HFFc6 (cell line): ENCODE measurements at places on chromosomes 2 and 18.

GRCh38 chr2:54360055-54360792 is 95.9 kb upstream of the SPTBN1 start:
- DNase-seq: peak; percentile 25

GRCh38 chr2:177551989-177552421 is 159.4 kb downstream of the AGPS start:
- DNase-seq: no peak

GRCh38 chr18:28041366-28041765 is 135.6 kb downstream of the CDH2 start:
- peak; percentile 69 for DNase-seq

DNA sequence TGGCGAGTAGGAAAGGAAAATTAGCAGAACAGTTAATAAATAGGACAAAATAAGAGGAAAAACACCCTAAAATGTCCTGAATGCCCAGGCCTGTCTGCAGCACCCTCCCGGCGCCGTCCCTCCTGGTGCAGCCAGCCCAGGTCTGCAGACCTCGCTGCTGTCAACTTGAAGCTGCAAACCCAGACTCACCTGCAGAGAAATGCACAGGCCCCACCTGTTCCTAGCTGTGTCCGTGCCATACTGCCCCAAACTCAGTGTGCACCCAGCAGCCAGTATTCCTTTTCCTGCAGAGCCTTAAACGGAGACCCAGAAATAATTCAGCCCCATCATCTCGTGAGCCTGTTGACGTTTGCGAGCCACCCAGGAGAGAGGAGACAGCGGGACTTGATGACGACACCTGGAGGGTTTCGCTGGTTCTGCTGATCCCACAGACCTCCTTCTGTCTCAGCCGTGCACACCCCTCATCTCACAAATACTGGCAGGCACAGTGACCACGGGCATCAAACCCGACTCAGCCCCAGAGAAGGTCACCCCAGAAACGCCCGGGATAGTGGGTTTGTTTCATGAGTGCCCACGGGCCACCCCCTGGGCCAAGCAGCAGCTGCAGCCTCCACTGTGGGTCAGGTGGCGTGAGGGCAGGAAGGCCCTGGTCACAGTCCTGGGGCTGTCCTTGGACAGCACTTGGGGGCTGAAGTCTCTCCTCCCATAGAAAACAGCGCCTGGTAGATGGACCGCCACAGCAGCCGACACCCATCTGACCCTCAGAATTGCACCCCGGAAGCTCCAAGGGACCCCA is 239.5 kb upstream of the SALL3 start:
- DNase-seq: no peak

GRCh38 chr2:2178921-2179320 is 152.2 kb downstream of the MYT1L start:
- no peak for DNase-seq

DNA sequence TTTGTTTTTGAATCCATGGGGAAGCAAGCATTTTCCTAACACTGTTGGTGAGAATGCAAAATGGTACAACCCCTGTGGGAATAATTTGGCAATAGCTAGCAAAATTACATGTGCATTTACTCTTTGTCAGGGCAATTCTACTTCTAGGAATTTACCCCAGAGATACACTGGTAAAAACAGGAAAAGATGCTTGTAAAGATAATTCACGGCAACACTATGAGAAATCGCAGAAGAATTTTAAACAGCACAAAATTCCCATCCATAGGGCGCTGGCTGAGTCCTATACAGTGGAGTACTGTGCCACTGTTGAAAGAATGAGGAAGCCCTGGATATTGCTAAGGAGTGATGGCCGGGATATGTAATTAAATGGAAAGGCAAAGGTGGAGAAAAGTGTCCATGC is 75.8 kb downstream of the DGKD start:
- DNase-seq: peak; percentile 83

- no peak for DNase-seq
Measured at GRCh38 chr2:25421820-25422411, 80.2 kb upstream of the DNMT3A start.

- DNase-seq: no peak
Measured at GRCh38 chr2:88614497-88615157, 12.6 kb downstream of the EIF2AK3 start.

GRCh38 chr2:62706721-62707521 is 1.4 kb downstream of the EHBP1 start:
- no peak for DNase-seq

DNA sequence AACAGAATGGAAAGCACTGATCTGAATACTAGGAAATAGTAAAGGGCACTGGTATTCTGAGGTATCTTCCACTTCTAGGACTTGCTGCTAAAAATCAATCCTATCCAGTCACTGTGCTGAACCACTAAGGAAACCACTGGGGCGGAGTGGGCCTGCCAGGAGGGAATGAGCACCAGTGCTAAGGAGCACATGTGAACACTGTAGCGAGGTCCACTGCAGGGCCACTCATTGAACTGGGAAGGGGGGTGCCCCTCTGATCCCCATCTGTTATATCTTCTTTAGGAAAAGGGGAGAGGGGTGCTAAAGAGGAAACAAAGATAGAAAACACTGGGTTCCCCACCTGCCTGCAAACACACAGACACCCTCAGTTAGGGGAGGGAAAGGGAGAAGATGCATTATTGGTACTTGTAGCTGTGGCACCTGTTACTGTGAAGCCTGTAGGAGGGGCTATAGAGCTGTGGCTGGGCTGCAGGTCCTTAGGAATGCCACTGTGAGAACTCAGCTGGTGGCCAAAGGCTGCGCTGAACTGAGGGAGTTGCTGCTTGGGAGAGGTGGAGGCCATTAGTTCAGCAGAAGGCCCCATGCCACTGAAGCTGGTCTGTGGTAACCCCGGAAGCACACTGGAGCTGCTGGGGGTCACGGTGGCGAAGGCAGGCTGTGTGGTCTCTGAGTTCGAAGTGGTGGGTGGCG is 81.8 kb downstream of the INO80D start:
- peak; percentile 12 for DNase-seq

GRCh38 chr18:35067454-35067853 is 26.2 kb downstream of the MAPRE2 start:
- DNase-seq: no peak

- no peak for DNase-seq
Measured at GRCh38 chr2:191901031-191901430, 54.1 kb upstream of the CAVIN2 start.

GRCh38 chr2:51697095-51697494 is 665.2 kb upstream of the NRXN1 start:
- DNase-seq: no peak

DNA sequence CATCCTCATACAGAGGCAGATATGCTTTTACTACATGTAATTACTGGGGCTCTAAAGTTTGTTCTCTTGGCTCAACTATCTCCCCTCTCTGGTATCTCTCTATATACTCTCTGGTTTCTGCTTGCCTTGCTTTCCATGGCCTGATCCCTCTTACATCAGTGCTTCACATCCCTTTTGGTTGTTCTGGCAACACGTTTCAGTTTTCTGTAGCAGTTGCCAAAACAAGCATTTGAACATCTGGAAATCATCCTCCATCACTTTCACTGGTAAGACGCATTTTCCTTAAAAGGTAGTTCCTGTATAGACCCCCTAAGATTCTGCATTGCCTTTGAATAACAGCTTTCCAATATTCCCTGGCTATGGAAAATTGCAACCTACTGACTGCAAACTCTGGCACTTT is 25.9 kb downstream of the COL5A2 start:
- peak; percentile 23 for DNase-seq

DNA sequence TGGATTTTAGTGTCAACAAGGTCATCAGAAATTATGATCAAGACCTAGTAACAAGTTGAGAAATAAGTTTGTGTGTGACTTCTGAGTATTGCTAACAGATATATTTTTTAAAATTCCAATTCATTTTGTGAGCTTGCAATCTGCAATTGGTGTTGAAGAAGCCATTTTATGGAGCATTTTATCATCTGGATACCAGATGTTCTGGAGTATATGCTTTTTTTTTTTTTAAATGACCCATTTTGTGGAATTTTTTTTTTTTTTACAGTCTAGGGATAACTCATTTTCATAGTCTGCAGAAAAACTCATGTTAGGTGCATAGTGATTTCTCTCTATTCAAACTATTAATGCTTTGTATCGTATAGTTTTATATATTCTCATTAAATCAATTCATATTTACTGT is 12.6 kb downstream of the QPCT start:
- DNase-seq: no peak

GRCh38 chr2:201957091-201957490 is 76.6 kb upstream of the FZD7 start:
- no peak for DNase-seq

- DNase-seq: no peak
Measured at GRCh38 chr2:12116228-12116750, 369.9 kb downstream of the LPIN1 start.

DNA sequence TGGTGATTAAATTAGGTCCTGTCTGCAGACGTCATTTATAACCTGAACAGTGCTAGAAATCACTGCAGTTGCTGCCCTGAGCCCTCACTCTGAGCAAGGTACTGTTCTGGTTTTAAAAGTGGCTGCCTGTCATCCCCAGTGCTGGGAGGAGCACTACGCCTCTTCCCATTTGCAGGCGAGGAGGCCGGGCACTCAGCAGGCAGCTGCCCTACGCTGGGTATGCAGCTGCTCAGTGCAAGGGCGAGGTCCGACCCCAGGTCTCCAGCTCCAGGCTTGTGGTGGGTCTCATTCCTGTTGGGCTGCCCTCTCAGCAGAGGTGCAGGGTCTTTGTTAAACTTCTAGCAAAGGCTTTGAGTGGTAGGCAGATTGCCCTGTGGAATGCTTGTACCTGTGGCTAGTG is 15.7 kb downstream of the CNDP2 start:
- no peak for DNase-seq

DNA sequence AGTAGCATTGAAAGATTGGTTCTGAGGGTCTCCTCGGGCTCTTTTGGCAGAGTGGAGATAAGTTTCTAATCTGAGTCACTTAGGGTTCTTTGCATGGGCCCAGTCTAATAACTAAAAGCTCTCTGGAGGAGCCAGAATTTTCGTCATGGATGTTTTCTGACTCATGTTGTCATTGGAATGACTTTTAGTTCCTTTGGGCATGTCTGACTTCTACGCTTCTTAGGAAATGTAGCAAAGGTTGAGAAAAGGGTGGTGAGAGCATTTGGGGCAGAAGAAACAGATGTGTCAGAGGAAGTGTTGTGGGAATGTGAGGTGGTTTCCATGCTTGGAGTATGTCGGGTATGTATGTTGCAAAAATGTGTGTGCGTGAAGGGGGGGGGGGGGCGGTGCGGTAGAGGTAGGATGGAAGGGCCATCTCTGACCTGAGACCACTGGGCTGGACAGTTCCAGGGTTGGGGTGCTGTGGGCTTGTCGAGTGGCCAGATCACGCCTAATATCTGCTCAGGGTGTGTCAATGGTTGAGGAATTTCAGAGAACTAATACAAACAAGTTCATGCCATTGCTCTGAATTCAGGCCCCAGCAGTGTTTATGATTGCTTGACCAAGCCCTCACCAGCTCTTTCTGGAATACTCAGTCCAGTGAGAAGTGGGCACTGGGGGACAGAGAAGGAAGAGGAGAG is 26.9 kb downstream of the KLHL29 start:
- DNase-seq: peak; percentile 93

DNA sequence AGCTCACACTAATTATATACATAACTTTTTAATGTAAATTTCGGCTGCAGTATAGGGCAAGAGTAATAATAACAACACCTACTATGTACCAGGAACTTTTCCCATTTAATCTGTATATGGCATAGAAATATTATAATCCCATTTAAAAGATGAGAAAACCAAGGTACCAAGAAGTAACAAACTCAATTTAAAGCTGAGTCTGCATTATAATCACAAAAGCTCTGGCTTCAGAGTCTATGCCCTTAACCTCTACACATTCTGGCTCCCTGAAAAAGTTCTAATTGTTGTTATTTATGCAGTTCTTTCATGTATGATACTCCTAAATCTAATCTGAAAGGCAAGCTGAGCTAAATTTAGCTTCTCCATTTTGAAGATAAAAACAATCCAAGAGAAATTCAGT is 1675.1 kb upstream of the NXPH2 start:
- DNase-seq: no peak

GRCh38 chr2:48753228-48753627 is 2.3 kb downstream of the LHCGR start:
- DNase-seq: no peak

DNA sequence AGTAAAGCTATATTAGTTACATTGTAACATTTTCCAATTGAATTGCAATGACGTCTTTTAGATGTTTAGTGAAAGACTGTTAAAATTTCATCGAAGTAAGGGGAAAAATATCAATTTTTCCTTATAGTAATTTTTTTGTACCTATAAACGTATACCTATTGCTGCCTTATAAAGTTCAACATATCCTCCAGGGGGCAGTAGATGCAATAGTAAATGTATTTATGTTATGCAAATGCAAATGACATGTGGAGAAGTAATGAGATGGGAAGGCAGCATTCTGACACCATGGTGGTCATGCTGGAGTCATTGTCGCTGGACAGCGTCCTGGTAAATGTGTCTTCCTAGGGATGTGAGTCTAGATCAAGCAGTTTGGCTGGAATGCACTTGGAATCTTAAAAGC is 38.7 kb downstream of the MSTN start:
- DNase-seq: peak; percentile 41

GRCh38 chr2:218031771-218032257 is 29.0 kb upstream of the TNS1 start:
- DNase-seq: no peak

- no peak for DNase-seq
Measured at GRCh38 chr18:62950246-62950645, 234.9 kb downstream of the PHLPP1 start.

DNA sequence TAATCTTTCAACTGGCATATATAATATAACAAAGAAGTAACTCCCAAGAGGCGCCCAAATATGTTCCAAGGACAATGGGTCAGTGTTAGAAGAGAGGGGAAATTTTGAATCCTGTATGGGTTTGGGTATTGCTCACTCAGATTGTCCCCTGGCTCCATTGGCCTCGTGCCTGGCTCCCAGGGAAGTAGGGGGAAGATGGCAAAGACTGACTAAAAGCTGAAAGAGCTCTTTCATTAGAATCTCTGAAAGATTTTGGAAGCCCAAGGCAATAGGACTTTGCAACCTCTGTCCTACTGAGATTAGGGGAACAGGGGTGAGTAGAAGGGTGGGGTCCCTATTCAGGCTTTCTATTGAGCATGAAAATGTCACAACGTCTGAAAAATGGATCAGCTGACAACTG is 1272.8 kb upstream of the ZEB2 start:
- DNase-seq: no peak

DNA sequence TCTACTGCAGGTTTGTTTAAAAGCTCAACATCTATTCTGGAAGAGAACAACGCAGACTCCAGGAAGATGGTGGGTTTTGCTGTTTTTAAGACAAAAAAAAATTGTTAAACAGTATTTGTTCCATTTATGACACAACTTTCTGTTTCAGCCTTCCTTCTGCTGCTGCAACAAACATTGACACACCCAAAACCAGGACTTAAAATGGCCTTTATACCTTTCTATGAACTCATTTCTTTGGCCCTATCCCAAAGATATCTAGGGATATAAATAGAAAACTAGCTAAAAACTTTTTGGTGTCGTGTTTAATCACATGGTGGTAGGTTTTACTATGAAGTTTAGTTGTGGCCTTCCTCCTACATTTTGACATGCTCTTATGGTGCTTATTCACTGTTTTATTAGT is 964 bp upstream of the GALNT3 start:
- DNase-seq: no peak

GRCh38 chr18:62632788-62633455 is 82.4 kb upstream of the PHLPP1 start:
- no peak for DNase-seq
